Left forelimb (tissue), 1 donor: ENCODE measurements at places on chromosomes 6 and 20.

- no peak for DNase-seq
These were observed 1.2 kb downstream of the TAB2 start for GRCh38 chr6:149318581-149319286.

DNA sequence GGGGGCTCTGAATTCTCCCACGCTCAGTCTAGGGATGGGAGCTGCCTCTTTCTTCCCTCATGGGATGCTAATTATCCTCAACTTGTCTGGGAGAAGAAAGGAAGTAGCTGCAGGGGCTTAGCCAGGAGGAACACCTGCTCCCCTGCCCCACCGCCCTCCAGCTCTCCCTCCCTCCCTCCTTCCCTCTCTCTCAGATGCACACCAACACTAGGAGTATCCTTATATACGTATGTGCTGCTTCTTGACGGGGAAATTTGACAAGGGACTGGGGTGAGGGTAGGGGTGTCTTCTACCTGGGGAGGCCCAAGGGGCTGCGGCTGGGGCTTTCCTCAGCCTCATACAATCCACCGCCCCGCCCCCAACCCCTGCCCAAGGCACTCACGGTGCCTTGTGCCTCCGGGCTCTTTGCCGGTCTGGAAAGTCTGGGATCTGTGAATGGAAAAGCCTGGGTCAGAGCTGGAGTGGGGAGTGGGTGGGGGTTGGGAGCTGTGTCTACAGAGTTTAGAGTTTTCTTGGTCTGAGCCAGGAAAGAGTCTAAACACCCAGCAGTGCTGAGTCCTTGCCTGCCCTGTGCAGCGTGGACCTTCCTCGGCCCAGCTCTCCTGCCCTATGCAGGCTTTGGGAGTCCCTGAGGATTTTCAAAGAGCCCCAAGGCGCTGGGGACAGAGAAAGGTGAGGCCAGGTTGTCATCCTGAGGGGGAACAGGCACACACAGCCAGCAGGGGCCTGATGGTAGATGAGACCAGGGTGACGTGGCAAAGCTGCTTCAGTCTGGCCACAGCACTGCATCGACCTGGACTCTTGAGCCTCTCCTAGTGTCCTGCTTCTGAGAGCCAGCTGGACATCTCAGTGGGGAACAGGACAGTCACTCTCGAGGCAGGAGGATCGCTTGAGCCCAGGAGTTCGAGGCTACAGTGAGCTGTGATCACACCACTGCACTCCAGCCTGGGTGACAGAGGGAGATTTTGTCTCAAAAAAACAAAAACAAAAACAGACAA is 29.3 kb upstream of the EMILIN3 start:
- DNase-seq, result no peak

DNA sequence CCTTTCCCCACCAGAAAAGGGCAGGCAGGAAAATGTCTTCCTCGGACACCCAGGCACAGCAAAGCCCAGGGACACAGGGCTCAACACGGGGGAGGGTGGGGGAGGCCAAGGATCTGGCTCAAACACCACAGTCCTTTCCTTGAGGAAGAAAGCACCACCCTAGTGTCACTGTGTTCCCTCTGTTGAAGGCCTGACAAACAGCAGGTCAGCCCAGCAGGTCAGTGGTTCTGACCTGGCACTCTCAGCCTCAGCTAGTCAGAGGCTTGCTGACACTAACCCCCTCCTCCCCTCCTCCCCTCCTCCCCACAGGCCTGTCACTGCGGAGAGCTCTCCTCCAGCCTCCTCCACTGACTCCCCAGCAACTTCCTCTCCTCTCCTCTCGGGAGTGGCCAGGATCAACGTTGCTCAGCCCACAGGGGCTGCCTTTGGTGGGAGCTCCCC is 239.6 kb downstream of the LRFN2 start:
- DNase-seq, result peak; percentile 51

- DNase-seq, result no peak
These were observed 44.5 kb upstream of the DSE start for GRCh38 chr6:116326181-116326671.

DNA sequence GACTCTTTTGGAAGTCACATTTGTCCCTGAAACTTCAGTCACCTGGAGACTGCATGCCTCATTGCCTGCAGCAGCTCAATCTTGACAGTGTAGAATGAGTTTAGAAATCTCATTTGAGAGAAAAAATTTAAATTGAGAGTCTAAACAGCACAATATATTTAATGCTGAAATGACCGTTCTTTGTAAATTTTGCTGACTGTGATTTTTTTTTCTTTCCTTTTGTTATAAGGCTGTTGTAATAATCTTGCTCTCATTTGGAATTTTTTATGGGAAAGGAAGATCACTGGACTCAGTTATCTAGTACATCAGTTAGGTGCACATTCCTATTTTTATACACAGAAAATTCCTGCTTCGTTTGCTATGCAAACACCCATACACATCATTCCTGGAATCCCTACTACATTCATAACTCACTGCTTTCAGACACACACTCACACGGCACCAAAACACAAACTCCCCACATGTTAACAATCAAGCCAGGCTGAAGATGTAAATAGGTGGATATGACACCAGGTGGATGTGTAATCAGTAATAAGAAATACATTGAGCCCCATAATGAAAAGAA is 43.8 kb downstream of the PTCHD4 start:
- DNase-seq, result no peak

- no peak for DNase-seq
These were observed 57.4 kb downstream of the LYRM2 start for GRCh38 chr6:89580997-89581666.

GRCh38 chr6:83708970-83709747 is at the start of gene SNAP91:
TSS of gene SNAP91 (minus strand) at chr6:83709101. CDS start at chr6:83707927, 1,174 bp downstream.
- DNase-seq, result peak; percentile 80

DNA sequence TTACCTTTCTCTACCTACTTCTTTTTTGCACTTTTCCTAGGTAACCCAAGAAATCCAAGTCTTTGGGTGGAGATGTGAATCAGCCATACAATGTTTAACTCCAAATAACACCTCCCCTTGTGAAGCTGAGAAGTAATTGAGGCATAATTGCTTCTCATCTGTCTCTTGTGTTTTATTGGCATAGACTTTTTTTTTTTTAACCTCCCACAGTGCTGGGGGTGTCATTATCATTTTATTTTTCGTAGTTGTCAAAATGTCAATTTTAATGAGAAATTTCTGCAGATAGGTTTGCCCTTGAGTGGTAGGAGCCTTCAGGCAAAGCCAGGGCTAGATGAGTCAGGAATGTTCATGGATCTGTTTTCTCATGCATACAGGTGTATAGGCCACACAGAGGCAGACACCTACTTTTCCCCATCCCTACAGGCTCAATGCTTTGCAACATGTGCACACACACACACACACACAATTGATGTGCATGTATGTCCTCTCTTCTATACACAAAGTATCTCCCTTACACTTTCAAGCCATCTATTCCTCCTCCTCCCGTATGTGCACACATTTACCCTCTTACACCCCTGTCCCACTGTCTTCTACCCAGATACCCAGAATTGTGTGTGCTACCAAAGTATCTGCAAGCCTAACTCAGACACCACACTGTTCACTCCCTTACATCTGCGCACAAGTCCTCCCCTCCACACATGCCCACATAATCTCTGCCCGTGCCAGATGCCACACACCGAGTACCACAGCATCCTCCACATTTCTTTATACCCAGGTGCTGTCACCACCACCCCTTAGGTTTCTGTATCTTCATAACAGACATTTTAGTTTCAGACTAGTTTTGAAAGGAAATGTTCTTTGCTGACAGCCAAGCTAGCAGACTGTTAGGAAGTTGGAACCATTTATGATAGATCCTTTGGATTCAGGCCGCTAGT is 22.0 kb downstream of the RALY start:
- DNase-seq, result no peak

DNA sequence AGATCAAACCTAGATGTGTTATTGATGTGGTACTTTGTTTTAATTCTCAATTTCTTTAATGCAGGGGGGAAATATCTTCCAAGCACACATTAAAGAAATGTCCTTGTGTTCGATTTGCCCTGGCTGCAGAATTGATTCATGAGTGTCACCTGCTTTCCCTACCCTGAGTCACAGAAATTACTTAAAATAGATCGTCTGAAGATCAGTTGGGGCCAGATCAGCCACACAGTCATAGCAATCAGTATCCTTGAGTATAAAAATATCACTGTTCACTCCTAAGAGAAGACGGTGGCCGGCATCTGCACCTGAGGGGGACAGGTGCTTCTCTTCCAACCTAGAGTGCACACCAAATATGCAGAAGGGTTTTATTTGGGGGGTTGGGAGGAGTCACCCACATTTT is 115.2 kb upstream of the RIN2 start:
- DNase-seq, result no peak

- no peak for DNase-seq
These were observed 179.8 kb downstream of the GMPR start for GRCh38 chr6:16418151-16418550.

- no peak for DNase-seq
These were observed 4.9 kb downstream of the SMPD2 start for GRCh38 chr6:109445382-109445781.

DNA sequence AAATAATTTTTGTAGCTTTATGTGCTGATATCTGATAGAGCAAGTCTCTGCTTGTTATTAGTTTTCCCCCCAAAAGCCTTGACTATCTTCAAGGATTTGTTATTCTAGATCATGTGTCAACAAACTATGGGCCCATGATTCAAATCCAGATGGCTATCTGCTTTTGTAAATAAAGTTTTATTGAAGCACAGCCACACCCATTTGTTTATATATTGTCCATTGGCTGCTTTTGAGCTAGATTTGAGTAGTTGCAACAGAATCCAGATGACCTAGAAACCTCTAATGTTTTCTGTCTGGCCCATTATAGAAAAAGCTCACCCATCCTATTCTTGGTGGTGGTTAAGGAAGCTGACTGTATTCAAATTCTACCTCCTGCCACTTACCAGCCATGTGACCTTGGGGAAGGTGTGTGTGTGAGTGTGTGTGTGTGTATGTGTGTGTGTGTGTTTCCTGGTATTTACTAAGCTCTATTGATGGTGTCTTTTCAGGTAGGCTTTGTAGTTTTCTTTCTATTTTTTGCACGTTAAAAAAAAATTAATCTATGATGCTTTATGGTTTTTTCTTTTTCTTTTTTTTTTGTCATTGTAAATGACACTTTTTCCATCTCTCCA is 1.3 kb upstream of the GTSF1L start:
- no peak for DNase-seq

DNA sequence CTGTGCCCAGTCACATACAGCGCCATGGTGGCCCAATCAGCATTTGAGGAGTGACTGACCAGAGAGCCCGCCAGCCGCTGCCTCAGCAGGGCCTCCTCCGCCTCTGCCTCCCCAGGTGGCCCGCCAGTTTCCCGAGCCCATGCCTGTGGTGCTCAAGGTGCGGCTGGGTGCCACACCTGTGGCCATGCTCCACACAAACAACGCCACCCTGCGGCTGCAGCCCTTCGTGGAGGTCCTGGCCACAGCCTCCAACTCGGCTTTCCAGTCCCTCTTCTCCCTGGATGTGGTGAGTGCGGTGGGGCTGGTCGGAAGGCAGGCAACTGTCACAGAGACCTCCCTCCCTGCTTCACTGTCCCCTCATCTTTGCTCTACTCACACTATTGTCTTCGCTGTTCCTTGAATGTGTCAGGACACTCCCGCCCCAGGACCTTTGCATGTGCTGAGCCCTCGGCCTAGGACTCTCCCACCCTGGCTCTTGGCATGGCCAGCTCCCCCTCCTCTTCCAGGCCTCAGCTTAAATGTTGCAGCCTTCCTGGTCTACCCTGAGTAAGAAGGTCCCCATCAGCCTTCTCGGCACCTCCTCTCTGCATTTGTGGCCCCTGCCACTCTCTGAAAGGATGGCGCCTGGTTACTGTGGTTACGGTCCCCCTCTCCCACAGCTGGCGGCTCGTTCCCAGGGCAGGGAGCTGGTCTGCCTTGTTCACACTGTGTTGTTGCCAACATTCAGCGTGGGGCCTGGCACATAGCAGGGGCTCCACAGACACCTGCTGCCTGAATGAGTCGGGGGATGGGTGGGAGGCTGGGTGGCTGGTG is 11.8 kb upstream of the BPIFB6 start:
- DNase-seq, result no peak

- DNase-seq, result no peak
These were observed 627.9 kb downstream of the PRKN start for GRCh38 chr6:162099685-162100084.

- DNase-seq, result no peak
These were observed 46.7 kb downstream of the CD2AP start for GRCh38 chr6:47524136-47524845.

DNA sequence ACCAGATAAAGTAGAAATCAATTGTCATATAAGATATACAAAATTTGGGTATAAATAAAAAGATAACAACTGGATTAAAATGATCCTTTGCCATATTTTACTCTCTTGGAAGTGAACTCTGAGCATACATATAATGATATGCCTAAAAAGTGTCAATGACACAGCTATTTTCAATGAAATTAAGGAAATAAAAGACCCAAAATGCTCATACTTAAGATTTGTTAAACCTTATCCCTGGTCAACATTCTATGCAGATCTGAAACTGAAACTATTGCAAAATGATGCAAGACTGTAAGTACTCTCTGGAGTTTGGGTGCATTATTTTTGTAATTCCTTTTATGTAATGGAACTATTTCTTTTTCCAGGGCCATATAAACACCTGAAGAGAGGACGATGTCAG is 119.0 kb upstream of the SGK1 start:
- no peak for DNase-seq

GRCh38 chr6:76330031-76330430 is 257.6 kb upstream of the IMPG1 start:
- no peak for DNase-seq

DNA sequence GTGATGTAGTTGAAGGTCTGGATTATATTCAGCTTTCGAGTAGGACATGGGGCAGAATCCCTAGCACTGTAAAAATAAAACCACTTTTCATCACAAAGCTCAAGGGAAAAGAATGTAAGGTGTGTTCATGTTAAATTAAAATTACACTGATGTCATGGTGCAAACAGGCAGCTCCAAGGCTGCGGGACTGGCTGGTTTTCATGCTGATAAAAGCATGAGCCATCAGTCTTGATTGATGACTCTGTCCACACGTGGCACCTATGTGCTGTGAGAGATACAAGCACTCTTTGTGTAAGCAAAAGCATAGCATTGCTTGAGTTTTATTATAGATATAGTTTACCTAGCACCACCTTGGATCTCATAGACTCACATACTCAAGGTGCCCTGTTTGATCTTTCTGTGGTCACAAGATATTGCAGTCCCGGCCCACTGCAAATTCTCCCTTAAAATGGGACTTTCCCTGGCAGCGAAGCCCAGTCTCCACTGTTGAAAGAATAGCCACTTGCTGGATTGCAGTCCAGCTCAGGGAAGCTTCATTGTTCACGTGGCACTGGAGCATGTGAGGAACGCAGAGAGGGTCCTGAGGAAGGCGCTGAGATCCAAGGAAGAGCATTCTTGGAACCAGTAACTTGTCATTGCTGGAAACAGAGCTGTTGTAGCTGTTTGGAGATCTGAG is 90.6 kb downstream of the TIAM2 start:
- no peak for DNase-seq

- no peak for DNase-seq
These were observed 67.6 kb downstream of the B3GAT2 start for GRCh38 chr6:70889270-70889669.

- no peak for DNase-seq
These were observed 473.9 kb upstream of the HS3ST5 start for GRCh38 chr6:114816678-114817077.

- DNase-seq, result peak; percentile 78
These were observed 45.1 kb downstream of the CPNE5 start for GRCh38 chr6:36793913-36794712.

GRCh38 chr6:52535711-52536423 is 41.0 kb downstream of the TRAM2 start:
- no peak for DNase-seq

- no peak for DNase-seq
These were observed 36.9 kb downstream of the PANK2 start for GRCh38 chr20:3925899-3926638.

- DNase-seq, result no peak
These were observed 48.8 kb downstream of the FLRT3 start for GRCh38 chr20:14288341-14289330.
